T-helper 9 cell (primary cell): ENCODE measurements at places on chromosomes 16 and 17.

DNA sequence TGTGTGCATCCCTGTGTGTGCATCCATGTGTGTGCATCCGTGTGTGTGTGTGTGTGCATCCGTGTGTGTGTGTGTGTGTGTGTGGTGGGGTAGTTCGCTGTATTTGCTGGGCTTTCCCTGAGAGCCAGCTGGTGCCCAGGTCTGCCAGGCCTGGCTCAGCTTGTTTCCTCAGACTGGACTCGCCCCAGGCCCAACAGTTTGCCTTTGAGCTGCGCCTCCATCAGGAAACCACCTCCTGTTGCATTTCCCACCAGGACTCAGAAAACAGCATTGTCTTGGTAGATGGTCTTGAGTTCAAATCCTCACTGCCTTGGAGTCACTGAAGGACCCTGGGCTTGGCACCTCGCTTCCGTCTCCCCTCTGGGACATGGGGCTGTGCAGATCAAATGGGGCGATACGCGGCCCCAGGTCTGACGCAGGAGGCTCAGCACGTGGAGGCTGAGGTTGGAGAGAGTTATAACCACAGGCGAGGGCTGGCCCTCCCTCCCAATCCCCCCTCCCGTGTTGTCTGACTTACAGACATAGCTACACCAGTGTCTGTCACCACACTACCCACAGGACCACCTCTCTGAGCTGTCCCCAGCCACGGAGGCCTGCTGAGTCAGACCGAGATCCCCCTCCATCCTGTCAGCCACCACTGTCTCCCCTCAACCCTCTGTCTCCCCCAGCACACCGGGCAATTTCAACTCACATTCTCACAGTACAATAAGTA, 4.7 kb downstream of the ITGAE start:
- DNase-seq = peak; percentile 61

DNA sequence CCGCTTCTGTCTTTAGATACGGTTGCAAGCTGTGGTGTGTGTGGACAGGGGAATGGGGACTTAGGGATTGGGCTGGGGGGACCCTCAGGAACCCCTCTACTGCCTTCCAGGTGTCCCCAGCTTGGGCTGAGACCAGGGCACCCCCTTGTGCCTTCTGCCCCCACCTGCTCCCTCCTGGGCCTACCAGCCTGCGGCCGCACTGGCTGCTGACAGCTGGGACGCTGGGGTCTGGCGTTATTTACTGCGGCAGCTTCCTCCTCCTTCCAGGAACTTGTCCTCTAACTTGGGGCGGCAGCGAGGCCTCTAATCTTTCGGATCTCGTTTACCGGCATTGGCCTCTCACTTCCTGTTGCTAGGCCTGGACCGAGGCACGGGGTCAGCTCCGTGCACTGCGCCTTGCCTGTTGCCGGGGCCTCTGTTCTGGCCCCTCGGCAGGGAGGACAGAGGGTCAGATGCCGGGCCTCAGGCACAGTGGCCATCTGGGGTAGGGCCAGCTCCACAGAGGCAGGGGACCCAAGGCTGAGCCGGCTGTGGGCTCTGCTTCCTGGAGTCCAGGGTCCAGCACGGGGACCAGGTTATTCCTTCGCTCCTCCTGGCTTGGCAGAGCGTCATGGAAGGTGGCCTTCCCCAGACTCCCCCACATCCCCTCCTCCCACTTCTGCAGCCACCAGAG, 31.8 kb downstream of the TMEM235 start:
- no peak for DNase-seq

DNA sequence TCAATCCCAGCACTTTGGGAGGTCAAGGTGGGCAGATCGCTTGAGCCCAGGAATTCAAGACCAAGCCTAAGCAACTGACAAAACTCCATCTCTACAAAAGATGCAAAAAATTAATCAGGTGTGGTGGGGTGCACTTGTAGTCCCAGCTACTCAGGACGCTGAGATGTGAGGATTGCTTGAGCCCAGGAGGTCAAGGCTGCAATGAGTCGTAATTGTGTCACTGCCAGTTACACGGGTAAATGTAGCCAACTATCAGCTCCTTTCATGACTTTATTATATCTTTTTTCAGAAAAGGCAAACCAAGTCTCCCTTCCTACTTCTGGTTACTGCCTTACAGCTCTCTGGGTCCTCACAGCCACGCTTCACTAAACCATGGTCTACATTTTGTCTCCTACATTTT, 4.0 kb downstream of the SDF2 start:
- no peak for DNase-seq

- no peak for DNase-seq
These were observed 13.3 kb upstream of the C1QL1 start for GRCh38 chr17:44981221-44981968.

DNA sequence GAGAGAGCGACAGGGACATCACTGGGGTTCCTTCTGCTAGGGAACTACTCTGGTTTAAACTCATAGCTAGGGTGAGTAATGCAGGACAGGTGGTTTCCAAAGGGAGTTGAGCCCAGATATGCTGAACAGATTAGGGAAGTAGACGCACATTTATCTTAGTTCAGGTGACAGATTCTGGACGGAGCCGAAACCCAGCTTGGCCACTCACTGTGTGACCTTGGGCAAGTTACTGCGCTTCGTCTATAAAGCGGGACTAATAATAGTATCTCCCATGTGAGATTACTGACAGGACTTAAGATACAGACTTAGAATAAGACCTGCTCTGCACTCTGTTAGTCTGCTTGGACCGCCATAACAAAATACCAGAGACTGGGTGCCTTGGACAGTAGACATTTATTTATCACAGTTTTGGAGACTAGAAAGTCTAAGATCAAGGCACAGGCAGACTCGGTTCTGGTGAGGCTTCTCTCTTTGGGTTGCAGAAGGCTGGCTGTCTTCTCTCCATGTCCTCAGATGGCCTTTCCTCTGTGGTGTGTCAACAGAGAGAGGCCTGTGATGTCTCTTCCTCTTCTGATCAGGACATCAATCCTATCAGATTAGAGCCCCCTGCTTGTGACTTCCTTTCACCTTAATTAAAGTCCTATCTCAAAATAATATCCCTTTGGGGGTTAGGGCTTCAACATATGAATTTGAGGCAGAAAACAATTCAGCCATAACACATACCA, 12.1 kb downstream of the SCNN1G start:
- DNase-seq = no peak

GRCh38 chr16:15031179-15031578, 24.7 kb downstream of the NTAN1 start:
- no peak for DNase-seq

- no peak for DNase-seq
These were observed 142.4 kb upstream of the SOX9 start for GRCh38 chr17:71978435-71978834.

DNA sequence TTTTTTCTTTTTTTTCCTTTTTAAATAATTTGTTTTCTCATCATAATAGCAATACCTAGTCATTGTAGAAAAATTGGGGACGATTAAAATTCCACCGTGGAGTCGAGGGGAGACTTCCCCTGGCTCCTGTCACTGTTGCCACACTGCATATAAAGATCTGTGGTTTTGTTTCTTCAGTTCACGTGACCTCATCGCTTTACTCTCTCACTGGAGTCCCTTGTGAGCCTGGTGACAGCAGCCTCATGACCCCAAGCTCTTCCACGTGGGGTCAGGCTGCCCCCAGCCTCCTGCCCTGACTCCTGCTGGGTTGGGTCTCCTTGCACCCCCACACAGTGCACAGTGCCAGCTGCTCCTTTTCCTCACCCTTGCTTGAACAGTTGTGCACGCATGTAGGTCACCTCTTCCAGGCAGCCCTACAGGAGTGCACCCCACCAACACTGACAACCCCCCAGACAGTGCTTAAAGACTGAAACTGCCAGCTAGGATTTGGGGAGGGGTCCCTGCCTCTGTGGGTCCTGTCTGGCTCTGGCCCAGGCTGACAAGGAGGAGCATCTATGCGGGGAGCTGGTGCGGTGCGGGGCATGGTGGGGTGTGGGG, 7.3 kb upstream of the METRNL start:
- DNase-seq = no peak

- no peak for DNase-seq
These were observed 758.8 kb downstream of the CDH11 start for GRCh38 chr16:64363039-64363438.
